ENCODE measurements at places on chromosomes 4 and X.

- no peak for DNase-seq
Measured at GRCh38 chr4:158008551-158009218, 164.1 kb downstream of the GASK1B start.

- no peak for DNase-seq
Measured at GRCh38 chrX:20397587-20397986, 130.9 kb upstream of the RPS6KA3 start.

GRCh38 chr4:147546349-147546748 is 65.5 kb downstream of the EDNRA start:
- no peak for DNase-seq

DNA sequence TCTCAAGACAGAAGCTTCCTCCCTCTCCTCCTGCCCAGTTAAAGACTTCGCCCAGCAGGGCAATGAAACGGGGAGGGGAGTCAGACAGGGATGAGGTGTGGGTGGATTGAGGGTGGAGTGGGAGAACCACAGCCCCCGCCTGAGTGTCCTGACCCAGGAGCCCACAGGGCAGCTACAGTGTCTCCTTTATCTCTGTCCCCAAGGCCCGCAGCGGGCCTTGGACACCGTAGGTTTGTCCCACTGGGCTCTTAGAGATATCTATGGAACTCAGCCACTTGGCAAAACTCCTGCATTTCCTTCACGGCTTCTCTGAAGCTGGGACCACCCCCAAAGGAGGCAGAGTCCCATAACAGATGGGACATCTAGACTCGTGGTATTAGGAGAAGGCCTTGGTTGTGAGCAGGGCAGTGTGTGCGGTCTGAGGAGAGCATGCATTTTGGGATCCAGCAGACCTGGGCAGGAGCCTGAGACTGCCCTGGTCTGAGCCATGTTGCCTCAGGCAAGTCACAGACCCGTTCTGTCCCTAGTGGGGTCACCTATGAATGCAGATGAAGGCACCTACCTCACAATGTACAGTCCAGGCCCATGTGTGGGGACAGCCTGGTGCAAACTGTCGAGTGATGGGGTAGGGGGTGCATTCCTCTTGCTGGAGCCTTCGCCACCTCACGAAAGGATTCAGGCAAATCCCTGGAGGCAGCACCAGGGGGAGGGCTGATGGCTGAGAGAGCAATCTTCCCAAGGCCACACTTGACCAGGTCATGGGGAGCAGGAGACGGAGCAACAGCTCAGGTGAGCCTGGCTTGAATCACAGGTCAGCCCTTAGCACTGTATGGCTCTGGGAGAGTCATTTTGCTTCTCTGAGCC is 225.7 kb upstream of the PSAPL1 start:
- DNase-seq: no peak

DNA sequence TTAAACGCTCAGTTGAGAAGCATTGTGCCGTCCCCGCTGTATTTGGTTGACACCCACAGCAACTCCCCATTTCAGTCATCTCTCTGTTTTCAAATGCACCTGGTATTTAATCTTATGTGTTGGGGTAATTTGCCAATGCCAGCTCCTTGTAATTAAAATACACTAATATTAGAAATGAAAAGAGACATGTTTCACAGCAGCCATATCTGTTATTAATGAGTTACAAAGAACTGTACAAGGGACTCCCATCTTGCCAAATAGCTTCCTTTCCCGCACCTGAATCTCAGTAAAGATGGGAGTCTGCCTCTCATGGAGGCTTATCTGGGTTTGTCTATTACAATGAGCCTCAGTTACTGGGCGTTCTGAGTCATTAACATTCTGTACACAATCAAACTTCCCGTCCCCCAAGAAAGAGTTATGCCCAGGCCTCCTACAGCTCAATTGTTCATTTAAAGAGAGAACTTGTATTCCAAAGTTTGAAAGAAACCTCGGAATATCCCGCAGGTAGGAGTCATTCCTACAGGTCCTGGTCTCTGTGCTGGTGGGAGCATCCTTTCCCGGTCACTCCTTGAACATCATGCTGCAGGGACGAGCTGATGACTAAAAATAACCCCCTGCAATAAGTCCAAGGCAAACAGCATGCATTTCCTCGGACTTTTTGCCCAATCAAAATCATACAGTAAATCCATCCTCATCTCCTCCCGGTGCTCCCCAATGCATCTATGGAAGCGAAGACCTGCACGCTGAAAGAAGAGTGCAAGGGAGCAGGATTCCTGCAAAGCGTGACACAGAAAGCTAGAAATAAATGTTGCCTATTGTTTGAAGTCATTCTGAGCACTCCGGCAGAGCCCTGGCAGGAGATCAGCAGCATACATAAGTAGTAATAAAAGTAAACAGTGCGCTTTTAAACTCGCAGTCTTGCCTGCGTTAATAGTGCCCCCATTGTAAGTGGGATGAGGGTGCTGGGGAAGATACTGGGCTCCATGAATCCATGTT is 926 bp downstream of the NDP start:
- no peak for DNase-seq

- no peak for DNase-seq
Measured at GRCh38 chr4:155809835-155810234, 51.0 kb downstream of the GUCY1B1 start.

DNA sequence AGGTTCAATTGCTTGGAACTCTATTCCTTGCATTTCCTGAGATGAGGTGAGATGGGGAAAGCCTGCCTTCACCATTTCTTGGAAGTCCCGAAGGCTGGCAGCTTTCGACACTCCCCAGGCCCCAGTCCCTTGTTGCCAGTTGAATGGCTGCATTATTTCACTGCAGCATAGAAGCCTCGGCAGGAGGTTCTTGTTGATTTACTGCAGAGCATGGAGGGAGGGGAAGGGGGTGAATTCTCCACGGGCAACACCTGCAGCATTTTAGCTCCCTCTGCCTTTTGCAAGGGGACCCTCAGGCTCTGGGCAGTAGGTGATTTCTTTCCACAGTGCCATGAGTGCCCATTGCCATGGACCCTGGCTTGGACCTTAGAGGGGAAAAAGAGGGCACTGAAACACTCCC is 10.7 kb upstream of the BCLAF3 start:
- no peak for DNase-seq

DNA sequence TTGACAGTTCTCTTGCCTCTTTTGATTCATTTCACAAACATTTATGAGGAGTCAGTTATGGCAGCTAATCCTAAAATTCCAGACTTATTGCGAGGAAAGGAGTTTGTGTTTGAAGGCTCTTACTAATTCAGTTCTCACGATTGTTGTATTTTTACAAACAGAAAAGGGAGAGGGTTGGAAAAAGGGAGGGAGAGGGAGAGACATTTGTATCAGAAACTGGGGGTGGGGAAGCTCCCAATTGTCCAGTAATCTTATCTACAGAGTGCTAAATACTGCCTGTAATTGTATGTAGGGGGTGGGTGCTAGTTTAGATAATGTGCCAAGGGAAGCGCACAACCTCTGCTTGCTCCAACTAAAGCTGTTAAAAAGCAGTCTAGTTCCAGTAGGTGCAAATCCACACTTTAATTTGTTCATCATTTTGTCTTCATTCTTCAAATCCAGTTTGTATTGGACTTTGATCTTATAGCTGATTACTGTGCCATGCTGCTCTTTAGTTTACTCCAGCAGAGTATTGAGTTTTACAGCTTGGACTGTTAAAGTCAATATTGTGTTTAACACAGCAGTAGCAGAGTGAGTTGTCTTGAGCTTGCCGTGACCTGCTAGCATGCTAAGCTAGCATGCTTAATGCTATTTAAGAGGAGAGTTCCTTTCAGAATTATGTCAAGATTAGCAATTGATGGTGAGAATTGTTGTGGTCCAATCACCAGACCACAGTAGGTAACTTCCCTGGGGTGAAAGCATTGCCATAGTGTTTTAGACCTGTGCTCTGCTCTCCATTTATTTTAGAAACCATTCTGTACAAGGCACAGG is 13.9 kb downstream of the FNIP2 start:
- no peak for DNase-seq

- no peak for DNase-seq
Measured at GRCh38 chrX:11665168-11666111, at the start of gene ARHGAP6. Gene ARHGAP6 (minus strand): TSS chrX:11665920. CDS start chrX:11664828, 1,092 bp downstream.

DNA sequence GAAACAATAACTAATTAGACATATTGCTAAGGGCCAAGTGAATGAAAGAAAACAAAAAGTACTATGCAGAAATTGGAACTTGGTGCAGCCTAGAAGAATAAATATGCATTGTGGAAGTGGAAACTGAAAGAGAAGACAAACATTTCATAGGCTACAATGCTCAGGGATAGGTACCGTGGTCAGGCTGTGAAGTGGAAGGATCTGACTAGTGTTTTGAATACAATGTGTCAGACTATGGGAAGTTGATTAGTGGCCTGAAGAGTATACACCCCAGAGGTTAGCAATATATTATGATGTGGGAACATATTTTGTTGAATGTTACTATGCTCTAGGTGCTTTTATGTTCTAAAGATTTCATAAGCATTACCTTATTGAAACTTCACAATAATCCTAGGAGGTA is 36.8 kb downstream of the GPRIN3 start:
- no peak for DNase-seq

DNA sequence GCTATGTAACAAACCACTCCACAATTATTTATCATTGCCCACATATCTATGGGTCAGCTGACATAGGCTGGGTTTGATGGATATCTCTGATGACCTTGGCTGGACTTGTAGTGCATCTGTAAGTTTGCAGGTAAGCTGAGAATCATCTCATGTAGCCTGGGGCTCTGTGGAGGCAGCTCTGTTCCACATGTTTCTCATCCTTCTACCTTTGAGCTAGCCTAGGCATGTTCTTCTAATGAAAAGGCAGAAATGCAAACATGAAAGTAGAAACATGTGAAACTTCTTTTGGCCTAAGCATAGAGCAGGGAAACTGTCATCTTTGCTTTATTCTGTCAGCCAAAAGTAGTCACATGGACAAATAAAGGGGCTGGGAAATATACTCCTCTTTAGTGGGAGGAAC is 18.2 kb downstream of the MRPL1 start:
- no peak for DNase-seq

DNA sequence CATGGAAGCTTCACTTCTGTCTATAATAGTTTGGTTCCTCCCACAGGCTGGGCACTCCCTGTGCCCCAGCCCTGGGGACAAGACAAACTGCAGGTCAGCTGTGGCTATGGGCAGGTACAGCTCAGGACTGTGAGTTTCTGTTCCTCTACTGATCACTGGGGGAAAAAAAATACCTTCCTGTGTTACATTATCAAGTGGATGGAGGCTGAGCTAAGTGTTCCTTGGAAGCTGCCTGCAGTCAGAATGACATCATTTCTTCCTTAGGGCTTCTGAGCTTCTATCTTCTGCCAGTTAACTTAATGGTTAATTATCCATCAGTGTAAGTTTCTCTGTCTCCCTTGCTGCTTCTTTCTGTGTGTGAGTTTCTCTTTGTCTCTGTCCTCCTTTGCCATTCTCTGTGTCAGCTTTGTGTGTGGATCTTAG is 4.6 kb downstream of the RAB33A start:
- DNase-seq: no peak

Data from stimulated activated CD8-positive, alpha-beta memory T cell treated with anti-CD3 and anti-CD28 coated beads, Interleukin-7, amount 100 ng/mL, for 24 hours (primary cell).